Spinal cord (tissue), 10 donors: ENCODE measurements at places on chromosomes 11 and 22. TPM values are rescaled to one million over a fixed set of nuclear protein-coding genes. Genes with fewer than 3 reads are reported as not detected.

SCN4B gene
- total RNA-seq = 30.5 TPM

CLMP gene
- 23.1 TPM for total RNA-seq

DNA sequence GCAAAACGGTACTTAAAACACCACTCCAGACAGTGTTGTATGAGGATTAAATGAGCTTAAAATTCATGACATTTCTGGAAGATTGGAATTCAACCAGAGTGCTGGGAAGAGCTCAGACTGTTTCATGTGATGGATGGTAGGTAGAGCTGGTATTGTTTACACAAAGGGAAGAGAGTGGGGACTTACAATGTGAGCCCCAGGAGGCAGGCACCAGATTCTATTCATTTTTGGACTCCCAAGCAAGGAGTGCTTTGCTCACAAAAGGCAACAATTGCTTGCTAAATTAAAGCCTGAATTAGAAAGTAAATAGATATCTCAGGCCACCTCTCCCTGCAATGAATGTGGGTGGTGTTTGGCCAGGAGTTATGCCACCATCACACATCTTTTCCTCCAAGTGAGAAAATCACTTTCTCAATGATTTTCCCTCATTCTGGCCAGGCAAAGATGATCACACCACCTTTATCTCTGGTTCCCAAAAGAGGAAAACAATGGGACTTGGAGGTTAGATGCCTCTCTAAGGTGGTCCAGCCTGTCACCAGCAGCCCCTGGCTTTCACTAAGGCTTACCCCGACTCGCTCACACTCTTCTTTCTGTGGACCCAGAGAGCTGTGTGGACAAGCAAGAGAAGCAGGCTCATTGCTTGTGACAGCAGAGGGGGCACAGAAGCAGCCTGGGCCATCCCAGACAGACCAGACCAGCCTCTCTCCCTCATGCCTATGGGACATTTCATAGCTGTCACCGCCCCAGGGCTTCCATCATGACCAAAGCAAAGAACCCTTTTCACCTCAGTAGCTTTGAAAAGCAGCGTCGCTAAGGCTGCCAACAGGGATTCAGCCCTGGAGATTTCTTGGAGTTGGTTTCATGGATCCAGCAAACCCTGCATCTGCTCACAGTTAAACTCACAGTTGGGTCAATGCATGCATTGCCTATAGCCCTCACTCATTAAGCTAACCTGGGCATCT lies 63.5 kb upstream of the DRD2 start:
- no peak overlapping the region for H3K27ac ChIP-seq
- no peaks in the 10 kb centered on the region for H3K27me3 ChIP-seq
- H3K36me3 ChIP-seq = no peaks in the 10 kb centered on the region
- peaks cover 10% of the 10 kb centered on the region for H3K4me1 ChIP-seq
- no peak overlapping the region for H3K4me3 ChIP-seq

DNA sequence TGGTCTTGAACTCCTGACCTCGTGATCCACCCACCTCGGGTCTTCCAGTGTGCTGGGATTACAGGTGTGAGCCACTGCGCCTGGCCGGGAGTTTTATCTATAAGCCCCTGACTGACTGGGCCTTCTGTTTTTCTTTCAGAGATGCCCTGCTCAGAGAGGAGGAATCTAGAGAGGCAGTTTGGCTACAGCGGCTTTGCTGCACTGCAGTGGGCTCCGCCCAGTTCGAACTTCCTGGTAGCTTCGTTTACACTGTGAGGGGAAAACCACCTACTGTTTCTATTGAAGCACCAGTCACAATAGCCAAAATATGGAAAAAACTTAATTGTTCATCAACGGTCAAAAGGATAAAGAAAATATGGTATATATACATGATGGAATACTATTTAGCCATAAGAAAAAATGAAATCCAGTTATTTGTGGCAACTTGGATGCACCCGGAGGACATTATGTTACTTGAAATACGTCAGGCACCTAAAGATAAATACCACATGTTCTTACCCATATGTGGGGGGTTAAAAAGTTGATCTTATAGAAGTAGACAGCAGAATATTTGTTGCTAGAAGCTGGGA lies 31.9 kb upstream of the FAM181B start:
- no peak overlapping the region for H3K4me3 ChIP-seq
- no peak for DNase-seq
- no peaks in the 10 kb centered on the region for H3K27me3 ChIP-seq
- no peaks in the 10 kb centered on the region for H3K4me1 ChIP-seq

- peak overlapping the region; percentile 37 for H3K27ac ChIP-seq
- no peak overlapping the region for H3K4me3 ChIP-seq
- no peaks in the 10 kb centered on the region for H3K27me3 ChIP-seq
- no peak for DNase-seq
Observed at GRCh38 chr11:131666006-131666405, 295.6 kb downstream of the NTM start.

- H3K27me3 ChIP-seq = no peaks in the 10 kb centered on the region
- DNase-seq = no peak
- H3K36me3 ChIP-seq = peaks cover 4% of the 10 kb centered on the region
- peaks cover 18% of the 10 kb centered on the region for H3K4me1 ChIP-seq
Observed at GRCh38 chr11:19995145-19995544, 165.1 kb downstream of the DBX1 start.

- peaks cover 23% of the 10 kb centered on the region for H3K4me1 ChIP-seq
- no peak overlapping the region for H3K4me3 ChIP-seq
- H3K27ac ChIP-seq = peak overlapping the region; percentile 93
- DNase-seq = no peak
Observed at GRCh38 chr11:334264-334994, 13.8 kb upstream of the IFITM3 start.

DNA sequence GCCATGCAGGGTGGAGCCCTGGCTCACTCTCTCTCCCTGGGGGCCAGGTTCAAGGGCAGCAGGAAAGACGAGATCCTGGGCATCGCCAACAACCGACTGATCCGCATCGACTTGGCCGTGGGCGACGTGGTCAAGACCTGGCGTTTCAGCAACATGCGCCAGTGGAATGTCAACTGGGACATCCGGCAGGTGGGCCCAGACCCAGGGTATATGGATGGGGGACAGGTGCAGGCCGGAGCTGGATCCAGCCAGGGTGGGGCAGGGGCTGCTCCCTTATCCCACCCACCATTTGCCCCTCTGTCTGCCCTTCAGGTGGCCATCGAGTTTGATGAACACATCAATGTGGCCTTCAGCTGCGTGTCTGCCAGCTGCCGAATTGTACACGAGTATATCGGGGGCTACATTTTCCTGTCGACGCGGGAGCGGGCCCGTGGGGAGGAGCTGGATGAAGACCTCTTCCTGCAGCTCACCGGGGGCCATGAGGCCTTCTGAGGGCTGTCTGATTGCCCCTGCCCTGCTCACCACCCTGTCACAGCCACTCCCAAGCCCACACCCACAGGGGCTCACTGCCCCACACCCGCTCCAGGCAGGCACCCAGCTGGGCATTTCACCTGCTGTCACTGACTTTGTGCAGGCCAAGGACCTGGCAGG lies 2.9 kb downstream of the TRPT1 start:
- no peak for DNase-seq
- H3K4me1 ChIP-seq = peaks cover 41% of the 10 kb centered on the region
- H3K36me3 ChIP-seq = peaks cover 48% of the 10 kb centered on the region
- no peak overlapping the region for H3K27ac ChIP-seq
